ENCODE measurements at places on chromosomes 7 and 10.

GRCh38 chr7:35450456-35451214 is 196.7 kb upstream of the TBX20 start:
- DNase-seq, result no peak

- DNase-seq, result no peak
These were observed 344.0 kb downstream of the ARL4A start for GRCh38 chr7:13031468-13031867.

GRCh38 chr7:151187409-151188251 is 580 bp upstream of the ASB10 start:
- DNase-seq, result no peak

DNA sequence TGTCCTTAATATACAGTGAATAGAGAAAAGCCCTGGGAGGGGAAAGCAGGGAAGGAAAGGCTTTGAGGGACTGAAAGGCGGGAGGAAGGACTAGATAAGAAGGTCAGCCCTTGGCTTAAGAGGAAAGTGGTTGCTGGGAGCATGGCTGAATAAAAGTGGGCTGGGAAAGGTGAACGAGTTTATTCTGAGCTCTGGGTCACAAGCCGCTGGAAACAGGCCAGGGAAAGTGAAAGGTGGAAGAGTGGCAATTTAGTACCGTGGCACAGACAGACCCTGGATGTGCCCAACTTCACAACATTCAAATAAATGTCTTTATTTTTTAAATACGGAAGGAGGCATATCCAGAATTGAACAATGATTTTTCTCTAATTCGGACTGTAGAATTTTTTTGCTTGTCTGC is 39.7 kb downstream of the TAC1 start:
- DNase-seq, result no peak

- DNase-seq, result no peak
These were observed 5.5 kb downstream of the HKDC1 start for GRCh38 chr10:69225681-69226080.

DNA sequence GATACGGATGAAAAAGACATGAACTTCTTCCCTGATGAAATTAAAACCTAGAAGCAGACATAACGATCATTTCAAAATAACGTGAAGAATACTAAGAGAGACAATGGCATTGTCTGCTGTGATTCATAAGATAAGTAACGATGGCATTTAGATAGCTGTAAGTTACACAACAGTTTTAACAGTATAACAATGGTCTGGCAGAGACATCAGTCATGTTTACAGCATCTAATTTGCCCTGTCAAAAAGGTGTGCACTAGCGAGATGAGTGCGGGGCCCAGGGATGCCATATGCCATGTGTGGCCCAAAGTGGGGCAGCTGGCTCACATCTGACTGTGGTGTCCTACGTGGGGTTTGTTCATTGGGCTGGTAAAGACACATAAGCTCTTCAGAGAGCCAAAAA is 55.7 kb upstream of the RHEB start:
- no peak for DNase-seq

DNA sequence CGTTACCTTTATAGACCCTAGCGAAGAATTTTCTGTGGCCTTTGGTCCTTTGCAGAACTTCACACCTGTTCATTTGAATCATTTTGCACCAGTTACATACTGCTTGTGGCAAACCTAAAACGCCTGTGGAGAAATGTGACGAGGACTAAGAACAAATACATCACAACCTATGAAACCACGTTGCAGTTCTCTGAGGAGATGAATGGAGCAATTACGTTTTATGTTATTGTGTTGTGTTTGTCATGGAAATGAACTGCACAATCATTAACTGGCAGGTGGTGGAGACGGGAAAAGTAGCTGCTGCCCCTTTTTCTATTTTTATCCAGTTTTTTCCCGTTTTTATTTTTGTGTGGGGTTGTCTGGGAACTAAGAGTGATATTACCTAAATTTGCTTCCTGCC is 505.5 kb downstream of the SDK1 start:
- DNase-seq, result no peak

DNA sequence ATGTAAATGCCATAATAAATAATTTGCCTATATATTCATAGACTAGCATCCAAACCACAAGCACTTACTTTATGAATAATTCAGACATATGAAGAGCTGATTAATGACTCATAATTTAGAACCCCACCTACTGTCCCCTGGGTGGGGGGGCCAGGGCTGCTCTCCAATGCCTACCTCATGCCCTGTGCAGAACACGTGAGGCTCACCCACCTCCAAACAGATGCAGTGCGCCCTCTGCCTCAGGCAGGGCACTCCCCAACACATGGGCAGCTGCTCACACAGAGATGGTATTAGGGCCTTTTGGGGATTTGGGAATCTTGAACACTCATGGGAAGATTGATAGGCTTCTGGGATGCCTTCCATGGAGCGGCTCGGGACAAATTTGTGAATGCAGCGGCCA is 75.1 kb upstream of the INSIG1 start:
- no peak for DNase-seq

DNA sequence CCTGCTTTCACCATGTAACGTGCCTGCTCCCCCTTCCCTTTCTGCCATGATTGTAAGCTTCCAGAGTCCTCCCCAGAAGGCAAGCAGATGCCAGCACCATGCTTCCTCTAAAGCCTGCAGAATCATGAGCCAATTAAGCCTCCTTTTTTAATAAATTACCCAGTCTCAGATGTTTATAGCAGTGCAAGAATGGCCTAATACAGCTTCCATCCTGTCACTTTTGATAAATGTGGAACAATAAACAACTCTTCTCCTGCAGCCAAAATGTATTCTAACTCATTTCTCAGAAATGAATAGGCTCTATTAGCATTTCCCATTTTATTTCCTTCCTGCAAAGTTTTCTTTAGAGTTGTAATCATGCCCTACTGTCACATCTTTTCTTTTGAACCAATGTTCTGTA is 43.4 kb downstream of the C7orf25 start:
- no peak for DNase-seq

- peak; percentile 86 for DNase-seq
These were observed 186.7 kb upstream of the HGF start for GRCh38 chr7:81956520-81956919.

- DNase-seq, result no peak
These were observed 121.4 kb downstream of the RAB11FIP2 start for GRCh38 chr10:117925369-117925768.

DNA sequence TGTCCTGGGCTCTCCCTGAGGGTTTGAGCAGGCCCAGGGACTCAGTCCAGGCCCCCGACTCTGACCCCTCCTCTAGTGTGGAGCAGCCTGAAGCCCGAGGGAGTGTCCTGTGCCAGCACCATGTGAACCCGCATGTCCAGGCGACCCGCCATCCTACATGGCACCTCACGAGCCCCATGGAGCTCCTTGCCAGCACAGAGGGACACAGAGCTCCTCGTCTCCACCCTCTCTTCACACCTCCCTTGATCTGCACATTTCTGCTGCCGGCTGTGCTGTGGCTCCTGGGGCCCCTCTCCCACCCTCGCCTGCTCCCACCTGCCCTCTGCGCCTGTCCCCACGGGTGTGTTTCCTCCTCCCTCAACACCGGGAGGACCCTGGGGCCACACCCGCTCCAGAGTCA is 103.5 kb downstream of the ADARB2 start:
- no peak for DNase-seq

GRCh38 chr10:110783509-110784107 is 88.1 kb upstream of the PDCD4 start:
- no peak for DNase-seq

DNA sequence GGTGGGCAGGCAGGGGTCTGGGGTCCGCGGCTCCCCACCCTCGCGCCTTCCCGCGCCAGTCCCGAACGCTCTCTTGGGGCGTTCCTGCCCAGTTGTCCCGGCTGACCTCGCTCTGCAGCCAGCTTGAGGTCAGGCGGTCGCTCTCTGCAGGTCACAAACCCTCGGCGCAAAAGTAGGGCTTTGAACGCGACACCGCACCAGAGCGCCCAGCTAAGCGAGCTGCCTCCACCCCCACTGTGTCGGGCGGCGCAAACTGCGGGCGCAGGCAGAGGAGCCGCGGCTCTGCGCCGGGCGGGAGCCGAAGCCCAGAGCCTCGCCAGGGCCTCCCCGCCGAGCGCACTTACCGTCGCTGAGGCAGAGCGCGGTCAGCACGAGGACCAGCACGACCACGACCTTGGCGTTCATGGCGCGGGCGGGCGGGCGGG is 284 bp downstream of the CXCL12 start:
- peak; percentile 79 for DNase-seq

GRCh38 chr7:25031432-25031831 is 51.5 kb upstream of the OSBPL3 start:
- DNase-seq, result peak; percentile 5

GRCh38 chr10:94131885-94132284 is 138.2 kb downstream of the PLCE1 start:
- no peak for DNase-seq

- DNase-seq, result peak; percentile 87
These were observed 120.6 kb downstream of the PRPF18 start for GRCh38 chr10:13707156-13707881.

- DNase-seq, result peak; percentile 96
These were observed 55.4 kb upstream of the LMTK2 start for GRCh38 chr7:98051118-98051744.

- DNase-seq, result no peak
These were observed 174.8 kb downstream of the JAZF1 start for GRCh38 chr7:28005847-28006231.

DNA sequence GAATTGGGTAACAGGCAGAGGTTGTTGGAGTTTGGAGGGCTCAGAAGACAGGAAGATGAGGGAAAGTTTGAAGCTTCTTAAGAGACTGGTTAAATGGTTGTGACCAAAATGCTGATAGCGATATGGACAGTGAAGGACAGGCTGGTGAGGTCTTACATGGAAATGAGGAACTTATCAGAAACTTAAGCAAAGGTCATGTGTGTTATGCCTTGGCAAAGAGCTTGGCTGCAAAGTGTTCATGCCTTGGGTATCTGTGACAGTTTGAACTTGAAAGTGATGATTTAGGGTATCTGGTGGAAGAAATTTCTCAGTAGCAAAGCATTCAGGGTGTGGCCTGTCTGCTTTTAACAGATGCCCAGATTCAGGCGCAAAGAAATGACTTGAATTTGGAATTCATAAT is 64.5 kb upstream of the EEPD1 start:
- DNase-seq, result no peak

GRCh38 chr7:37377231-37377630 is 71.4 kb downstream of the ELMO1 start:
- DNase-seq, result no peak

- peak; percentile 40 for DNase-seq
These were observed 21.9 kb upstream of the KCNK18 start for GRCh38 chr10:117175215-117175900.

DNA sequence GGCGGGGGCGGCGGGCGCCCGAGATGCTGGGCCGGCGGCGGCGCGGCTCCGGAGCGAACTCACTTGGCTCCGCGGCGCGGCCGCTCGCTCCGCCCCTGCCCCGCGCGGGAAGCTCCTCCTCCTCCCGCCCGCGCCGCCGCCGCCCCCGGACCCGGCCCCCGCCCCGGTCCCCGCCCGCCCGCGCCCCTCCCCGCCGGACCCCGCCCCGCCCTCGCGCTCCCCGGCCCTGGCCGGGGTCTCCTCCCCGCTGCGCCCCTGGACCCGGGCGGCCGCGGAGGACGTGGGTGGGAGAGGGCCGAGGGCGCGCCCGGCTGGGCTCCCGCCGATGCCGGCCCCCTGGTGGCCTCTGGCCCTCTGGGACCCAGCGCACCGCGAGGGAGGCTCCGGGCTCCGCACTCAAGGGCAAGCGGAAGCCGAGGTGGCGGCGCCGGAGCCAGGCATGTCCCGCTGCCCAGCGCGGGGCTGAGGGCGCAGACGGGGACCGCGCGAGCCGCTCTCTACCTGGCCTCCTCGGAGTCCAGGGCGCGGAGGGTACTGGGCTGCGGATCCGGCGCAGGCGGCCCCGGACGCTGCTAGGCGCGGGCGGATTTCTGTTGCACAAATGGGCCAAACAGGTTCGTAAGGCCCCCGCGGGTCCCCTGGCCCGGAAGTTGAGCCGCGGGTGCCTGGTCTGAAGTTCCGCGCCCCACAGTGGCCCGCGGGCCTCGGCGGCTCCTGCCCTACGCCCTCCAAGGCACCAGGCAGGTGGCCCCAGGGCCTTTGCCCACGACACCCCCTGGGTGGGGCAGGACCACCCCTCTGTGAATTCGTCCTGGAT is at the start of gene TCERG1L:
TSS of gene TCERG1L (minus strand) at position 61 of the 817 bp plus-strand sequence. CDS start 86 bp downstream, outside the sequence.
- peak; percentile 50 for DNase-seq

DNA sequence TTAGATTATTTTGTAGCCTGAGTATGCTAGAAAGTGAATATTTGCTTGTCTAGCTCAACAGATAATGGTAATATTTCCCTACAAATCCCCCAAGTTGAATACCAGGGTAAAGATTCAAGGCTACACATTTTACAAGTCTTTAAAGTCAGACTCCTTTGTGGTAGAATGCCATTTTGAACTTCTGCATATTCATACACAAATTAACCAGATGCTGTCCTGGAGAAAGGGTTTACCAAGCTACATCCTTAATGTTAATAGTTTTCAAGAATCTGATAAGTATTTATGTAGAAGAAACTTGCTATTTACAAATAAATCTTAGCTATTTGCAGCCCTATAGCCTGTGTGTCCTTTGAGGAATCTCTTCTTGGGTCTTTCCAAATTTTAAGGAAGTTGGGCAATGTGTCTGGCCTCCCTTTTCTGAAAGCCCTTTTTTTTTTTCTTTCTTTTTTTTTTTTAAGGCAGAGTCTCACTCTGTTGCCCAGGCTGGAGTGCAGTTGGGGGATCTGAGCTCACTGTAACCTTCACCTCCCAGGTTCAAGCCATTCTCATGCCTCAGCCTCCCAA is 82.6 kb downstream of the CPEB3 start:
- DNase-seq, result no peak

- peak; percentile 93 for DNase-seq
These were observed 75.2 kb upstream of the NPVF start for GRCh38 chr7:25303281-25304181.

DNA sequence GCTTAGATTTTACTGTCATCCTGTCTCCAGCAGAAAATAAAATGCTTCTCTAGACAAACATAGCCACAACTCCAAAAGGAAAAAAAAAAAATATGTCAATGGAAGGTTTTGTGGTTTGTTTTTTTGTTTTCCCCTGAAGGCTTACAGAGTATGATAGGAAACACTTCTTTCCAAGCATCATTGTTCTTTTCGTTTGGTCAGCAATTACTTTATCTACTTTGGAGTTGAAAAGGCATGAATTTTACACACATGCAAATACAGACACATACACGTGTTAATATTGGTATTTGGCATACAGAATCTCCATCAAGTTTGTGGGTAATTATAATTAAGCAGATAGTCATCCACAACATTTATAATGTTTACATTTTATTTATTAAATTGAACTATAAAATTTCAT is 496.9 kb upstream of the MBL2 start:
- DNase-seq, result no peak

GRCh38 chr7:149048805-149049204 is 20.5 kb upstream of the PDIA4 start:
- no peak for DNase-seq

DNA sequence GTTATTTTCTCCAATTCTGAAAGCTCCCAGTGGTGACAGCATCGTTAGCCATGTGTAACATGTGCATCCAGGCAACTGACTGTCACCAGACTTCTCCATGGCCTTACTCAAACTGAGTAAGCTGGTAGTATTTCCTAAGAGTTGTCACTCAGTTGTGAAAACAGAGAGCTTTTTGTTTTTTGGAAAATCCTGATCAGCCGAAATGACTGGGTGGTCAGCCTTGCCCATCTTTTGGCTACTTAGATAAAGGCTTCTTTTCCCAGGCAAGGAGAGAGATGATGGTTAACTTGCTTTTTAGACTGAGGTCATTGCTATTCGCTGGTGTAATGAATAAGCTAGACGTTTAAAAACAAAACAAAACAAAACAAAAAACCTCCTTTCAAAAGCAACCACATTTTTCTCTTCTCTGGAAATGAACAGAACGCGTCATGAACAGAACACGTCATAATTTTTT is 159.5 kb upstream of the KLF14 start:
- DNase-seq, result no peak

- DNase-seq, result peak; percentile 66
These were observed 95.1 kb upstream of the DIP2C start for GRCh38 chr10:784403-785088.

All from GM23338 (cell line).